Activated naive CD4-positive, alpha-beta T cell (primary cell): ENCODE measurements at places on chromosomes 7 and 10.

- DNase-seq = no peak
These were observed 303.7 kb downstream of the CCDC3 start for GRCh38 chr10:12697764-12698163.

DNA sequence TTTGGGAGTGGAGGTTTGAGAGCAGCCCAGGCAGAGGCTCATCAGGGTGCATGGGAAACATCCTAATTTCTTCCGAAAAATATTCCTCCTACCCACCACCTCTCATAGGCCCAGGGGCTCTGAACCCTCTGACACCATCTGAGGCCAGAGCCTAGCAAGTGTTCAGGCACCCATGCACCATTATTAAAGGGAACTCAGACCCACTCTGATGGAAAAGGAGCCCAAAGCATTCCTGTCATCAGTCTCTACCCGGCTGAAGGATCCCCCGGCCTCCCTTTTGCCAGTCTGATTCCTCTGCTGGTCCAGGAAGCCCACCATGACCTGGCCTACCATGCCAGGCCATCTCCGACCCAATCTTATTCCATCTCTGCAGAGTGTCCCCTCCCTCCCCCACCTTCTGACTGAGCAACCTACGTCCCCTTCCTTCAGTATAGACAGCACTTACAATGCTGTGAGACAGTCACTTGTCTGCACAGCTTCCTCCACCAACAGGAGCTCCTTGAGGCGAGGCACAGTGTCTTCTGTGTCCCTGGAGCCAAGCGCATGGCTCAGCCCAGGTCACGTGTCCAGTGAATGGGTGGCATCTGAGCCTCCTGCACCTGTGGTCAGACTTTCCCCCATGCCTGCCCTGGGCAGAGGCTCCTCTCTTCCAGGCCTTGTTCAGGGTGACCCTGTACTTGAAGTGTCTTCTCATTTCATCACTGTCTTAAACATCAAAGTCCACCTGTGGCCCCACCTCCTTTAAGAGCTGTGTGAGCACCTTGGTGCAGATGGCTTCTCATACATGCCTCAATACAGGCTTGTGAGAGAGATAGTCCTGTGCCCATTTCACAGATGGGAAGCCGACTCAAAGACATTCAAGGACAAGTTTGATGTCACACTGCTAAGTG lies 889 bp upstream of the GPR15LG start:
- no peak for DNase-seq

GRCh38 chr10:5135581-5135980 lies 41.4 kb downstream of the AKR1C3 start:
- DNase-seq = no peak

GRCh38 chr7:2031451-2031845 lies 201.3 kb downstream of the MAD1L1 start:
- no peak for DNase-seq

- DNase-seq = no peak
These were observed 130.0 kb upstream of the BTBD16 start for GRCh38 chr10:122140941-122141623.

GRCh38 chr7:55120501-55121198 lies 101.8 kb downstream of the EGFR start:
- DNase-seq = no peak

GRCh38 chr7:106568680-106569499 lies 92.1 kb downstream of the CCDC71L start:
- no peak for DNase-seq

DNA sequence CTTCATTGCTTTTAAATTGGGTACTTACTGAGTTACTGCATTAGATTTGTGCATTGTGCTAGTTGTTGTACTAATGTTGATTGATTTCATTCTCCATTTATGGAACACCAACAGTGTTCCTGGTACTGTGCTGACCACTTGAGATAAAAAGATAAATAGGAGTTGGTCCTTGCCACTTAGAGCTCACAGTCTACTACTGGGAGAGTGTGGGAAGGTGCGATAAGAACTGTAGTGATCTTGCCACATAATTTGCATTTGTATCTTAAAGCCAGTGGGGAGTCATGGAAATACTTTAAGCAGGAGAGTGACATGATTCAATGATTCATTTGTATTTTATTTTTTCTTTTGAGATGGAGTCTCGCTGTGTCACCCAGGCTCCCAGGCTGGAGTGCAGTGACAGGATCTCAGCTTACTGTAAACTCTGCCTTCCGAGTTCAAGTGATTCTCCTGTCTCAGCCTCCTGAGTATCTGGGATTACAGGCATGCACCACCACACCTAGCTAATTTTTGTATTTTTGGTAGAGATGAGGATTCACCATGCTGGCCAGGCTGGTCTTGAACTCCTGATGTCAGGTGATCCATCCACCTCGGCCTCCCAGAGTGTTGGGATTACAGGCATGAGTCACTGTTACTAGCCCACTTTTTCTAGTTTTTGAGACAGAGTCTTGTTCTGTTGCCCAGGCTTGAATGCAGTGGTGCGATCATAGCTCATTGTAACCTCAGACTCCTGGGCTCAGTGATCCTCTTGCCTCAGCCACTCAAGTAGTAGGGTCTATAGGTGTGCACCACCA lies 51.2 kb upstream of the TMEM248 start:
- no peak for DNase-seq
